Endothelial cell (in vitro differentiated cells): ENCODE measurements at places on chromosomes 16 and 17.
A peak's percentile ranks its signal among the peaks of the same experiment; 100 is the strongest.

DNA sequence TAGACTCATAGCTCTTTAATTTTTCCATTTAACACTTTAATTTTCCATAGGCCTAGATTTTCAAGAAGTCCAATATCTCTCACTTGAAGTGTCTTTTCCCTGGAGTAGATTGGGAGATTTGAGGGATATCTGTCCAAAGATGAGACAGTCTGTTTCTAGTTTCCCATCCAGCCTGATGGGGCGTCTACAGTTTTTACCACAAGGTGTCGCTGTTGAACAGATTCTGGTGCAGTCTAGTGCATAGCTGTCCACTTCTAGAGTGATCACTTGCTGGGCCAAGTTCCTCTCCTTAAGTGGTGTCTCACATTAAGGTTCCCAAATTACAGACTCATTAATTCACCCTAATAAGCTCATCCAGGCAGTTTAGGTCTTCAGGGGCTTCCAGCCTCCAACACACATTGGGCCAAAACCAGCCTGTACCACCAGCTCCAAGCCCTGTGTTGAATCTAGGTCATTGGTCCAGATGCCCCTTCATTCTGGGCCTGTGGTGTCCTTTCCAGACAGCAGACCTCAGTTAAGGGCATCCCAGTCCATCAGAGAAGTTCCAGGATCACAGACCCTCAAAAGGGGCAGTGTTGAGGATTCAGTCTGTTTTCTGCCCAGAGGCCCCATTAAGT lies 9.4 kb downstream of the SNX20 start:
- DNase-seq = peak; percentile 44

DNA sequence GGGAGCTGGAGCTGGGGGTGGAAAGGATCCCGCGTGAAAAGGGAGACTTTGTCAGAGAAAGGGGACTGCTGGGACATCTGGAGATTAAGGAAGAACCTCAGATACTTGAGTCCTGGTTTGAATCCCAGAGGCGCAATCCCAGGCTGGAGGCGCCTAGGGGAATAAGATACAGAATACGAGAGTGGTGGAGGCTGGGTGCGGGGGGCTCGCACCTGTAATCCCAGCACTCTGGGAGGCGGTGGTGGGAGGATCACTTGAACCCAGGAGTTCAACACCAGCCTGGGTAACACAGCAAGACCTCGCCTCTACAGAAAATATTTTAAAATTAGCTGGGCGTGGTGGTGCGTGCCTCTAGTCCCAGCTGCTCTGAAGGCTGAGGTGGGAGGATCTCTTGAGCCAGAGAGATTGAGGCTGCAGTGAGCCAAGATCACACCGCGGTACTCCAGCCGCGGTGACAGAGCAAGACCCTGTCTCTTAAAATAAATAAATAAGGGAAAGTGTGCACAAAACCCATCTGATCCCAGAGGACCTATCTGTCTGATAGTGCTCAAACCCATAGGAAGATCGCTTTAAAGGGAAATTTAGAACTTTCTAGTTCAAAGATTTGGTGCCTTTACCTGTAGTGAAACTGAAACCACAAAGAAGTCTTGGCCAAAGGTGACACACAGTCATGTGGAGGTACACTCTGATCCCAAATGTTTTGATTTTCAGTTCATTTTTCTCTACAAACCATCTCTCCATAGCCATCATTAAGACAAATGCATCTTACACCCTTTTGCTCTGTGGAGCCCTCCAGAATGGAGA lies 617 bp upstream of the SCRN2 start:
- no peak for DNase-seq

DNA sequence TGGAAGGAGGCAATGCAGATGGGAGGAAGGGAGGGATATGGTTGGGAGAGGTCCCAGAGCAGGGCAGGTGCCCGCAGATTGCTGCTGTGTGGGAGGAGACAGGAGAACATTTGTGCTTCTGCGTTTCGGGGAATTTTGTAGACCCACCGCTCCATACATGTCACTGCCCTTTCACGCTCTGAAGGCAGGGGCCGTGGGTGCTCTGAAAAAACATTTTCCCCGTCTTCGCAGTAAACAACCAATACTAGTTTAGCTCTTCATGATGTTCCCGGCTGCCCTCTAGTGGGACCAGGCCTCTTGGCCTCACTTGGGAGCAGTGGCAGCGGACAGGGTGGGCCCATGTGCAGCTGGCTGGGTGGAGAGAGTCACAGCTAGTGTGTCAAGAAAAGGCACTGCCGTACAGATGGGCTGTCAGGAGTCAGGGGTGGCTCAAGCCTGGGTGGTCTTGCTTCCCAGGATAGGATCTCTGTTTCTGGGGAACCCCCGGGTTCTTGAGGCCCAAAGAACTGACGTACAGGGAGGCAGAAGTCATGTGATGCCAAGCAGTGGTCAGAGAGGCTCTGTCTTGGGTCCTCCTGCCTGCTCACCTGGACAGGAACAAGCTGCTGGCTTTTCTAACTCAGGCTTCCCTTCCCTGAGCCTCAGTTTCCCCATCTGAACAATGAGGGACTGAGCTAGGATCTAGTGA lies 46.5 kb upstream of the CPNE2 start:
- peak; percentile 68 for DNase-seq

GRCh38 chr17:27783440-27784350 lies 16.6 kb downstream of the NOS2 start:
- no peak for DNase-seq

- DNase-seq = no peak
These were observed 19.7 kb downstream of the APPBP2 start for GRCh38 chr17:60506312-60506711.

DNA sequence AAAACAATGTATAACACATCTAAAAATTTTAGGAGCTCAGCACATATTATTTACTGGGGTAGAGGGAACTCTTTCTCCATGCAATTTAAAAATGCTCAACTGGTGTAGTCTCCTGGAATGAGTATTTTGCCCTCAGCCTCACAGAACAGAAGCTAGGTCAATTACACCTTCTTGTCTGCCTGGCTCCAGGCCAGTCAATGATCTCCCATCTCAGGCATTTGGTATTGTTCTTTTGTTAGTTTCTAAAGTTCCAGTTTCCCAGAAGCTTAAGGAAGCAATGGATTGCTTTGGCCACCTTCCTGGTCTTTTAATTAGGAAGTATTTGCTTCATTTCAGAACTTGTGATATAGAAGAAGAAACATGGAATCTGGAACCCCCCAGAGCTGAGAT lies 360.3 kb upstream of the ASIC2 start:
- DNase-seq = no peak

DNA sequence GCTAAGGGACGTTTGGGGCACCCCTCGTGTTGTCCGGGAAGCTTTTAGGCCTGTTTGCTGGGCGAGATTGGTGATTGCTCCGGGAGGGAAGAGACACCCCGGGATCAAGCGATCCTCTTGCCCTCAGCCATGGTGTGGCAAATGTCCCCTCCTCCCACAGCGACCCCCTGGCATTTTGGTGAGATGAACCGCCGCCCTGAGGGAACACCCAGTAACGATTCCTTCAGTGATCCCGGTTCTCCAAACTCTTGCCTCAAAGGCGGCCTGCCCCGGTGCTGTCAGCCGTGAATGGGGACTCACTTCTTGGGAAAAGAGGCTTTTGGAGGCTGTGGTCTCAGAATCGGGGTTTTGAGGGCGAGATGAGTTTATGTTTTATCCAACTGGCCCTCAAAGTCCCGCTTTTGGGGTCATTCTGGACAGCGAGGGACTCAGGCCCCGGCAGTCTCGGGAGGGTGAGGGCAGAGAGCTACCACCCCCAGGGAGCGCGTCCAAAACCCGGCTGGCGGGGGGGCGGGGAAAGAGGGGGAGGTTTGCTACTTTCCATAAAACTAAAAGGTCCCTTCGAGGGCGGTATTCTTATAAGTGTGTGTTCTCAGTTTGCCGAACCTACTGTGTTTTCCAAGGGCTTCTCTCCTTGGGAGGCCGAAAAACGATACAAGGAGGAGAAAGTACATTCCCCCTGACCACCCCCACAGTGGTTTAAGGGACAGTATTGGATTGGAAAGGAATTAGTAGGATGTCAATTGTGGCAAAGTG lies 232.7 kb downstream of the MRTFB start:
- no peak for DNase-seq
